ENCODE measurements at places on chromosomes 6 and 20.

- no peak for DNase-seq
These were observed 10.2 kb downstream of the SLC29A1 start for GRCh38 chr6:44233567-44234100.

DNA sequence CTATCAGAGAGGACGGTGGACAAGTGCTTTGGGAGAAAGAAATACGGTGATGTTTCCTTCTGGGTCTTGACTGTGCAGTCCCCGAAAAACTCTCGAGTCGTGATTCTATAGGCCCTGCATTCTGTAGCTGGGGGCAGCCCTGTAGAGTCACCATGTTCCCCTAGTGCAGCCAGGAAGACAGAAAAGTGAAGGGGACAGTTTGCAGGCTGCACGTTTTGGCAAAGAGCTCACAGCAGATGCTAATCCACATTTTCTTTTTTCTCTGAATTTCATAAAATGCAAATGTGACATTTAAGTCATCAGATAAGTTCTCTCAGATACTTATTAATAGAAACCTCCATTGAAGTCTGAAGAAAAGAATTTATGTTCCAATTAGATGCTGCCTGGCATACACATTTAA, 19.5 kb downstream of the SPATS1 start:
- DNase-seq = no peak

DNA sequence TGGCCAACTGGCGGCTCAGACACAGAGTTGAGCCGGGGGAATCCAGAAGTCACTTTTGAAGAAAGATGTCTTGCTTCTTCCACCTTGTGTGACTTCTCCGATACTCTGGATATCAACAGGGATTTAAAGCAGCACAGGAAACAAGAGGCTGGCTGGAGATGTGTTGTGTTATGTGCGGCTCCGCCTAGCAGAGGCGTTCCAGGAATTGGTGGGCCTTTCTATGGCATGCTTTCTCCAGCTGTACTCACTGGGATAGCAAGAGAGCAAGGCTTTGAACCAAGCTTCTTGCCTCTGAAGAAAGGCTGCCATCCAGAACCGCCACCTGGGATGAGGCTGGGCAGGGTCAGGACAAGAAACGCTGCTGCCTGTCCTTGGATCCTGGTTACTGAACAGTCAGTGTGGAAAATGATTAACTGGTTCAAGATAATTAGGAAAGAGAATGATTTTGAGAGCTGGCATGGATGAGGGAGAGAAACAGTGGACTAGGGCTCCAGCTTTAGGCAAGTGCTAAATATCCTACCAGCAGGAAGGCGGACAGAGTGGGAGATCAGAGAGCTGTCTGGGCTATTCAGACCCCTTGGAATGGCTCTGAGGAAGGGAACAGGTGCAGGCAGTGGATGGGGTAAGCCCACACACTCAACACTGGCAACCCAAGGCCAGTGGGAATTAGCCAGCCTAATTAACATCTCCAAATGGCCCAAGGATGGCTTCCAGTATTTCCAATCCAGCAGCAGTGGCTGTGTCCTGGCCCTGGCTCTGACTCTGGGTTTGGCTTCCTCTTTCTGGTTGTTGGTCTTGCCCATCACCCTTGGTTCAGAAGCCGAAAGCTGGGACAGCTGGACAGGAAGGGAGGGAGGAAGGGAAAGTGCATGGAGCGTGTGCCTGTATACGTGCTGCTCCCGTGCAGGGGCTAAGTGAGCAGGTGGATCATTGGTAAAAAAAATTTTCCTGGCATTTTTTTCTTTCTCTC, 31.9 kb downstream of the INSM1 start:
- no peak for DNase-seq

DNA sequence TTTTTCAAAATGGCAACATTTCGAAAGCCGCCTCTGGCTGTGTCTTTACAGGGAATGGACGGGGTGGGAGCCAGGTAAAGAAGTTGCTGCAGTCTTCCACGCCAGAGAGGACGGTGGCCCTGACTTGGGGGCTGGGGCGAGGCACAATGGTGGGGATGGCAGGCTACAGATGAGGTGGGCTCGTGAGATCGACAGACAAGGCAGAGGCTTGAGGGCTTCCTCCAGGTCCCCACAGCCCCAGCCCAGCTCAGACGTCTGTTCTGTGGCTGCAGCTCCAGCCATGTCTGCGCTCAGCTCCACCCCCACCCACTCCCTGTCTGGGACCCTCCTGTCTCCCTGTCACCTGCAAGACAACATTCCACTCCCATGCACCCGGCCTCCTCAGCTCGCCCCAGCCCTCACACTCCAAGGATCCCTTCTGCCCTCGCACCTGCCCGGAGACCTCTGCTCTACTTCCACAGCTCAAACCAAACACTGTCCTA, 7.4 kb upstream of the C20orf144 start:
- no peak for DNase-seq

GRCh38 chr6:22526736-22527135, 42.6 kb upstream of the HDGFL1 start:
- DNase-seq = no peak

DNA sequence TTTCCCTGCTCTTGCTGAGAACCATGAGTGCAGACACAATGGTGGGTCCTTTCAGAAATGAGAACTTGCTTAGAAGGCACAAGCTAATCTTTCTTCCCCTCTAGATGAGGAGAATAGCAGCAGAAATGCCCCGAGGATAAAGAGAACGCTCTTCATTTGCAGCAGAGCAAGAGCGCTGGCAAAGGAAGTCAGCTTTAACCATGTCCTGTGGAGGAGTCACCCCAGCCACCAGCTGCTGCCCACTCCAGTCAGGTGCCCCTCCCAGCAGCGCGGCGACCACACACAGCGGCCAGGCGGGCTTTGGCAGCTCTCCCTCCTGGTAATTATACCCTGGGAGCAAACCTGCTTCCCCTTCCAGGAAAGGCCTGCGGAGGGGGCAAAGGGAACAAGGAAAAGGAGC, 42.4 kb upstream of the EMILIN3 start:
- no peak for DNase-seq

GRCh38 chr6:86595641-86596040, 341.7 kb upstream of the HTR1E start:
- DNase-seq = no peak

DNA sequence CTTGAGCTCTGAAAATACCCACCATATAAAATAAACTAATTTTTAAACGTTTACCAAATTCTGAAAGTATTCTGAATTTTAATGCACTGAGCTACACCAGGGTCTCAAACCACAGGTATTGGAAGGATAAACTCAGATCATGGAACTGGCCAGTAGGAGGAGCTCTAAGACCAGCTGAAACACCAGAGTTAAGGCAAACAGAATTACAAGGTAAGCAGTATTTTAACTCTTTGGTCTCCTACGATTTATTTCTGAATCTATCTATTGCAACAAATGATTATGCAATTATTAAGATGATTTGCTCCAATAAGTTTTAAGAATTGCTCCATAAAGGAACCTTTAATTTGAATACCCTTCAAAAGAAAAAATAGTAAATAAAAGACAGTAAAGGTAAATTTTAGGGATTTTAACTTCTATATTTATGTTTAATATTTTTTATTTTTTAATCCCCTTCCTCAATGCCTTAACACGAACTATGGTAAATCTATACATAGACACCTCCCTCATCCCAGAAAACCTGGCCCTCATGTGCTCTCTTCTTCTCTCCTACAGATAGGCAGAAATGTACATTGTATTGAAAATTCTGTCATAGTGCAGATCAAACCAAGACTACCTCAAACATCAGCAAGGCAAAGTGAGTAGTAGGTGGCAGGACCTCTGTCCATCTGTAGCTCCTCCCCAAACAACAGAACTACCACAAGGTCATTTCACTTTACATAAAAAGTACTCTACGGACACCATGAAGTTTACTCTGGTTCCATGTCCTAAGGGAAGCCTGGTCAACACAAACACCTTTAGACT, 58.4 kb downstream of the SMLR1 start:
- peak; percentile 76 for DNase-seq

- no peak for DNase-seq
These were observed 768.1 kb downstream of the KIF16B start for GRCh38 chr20:15805154-15805553.

DNA sequence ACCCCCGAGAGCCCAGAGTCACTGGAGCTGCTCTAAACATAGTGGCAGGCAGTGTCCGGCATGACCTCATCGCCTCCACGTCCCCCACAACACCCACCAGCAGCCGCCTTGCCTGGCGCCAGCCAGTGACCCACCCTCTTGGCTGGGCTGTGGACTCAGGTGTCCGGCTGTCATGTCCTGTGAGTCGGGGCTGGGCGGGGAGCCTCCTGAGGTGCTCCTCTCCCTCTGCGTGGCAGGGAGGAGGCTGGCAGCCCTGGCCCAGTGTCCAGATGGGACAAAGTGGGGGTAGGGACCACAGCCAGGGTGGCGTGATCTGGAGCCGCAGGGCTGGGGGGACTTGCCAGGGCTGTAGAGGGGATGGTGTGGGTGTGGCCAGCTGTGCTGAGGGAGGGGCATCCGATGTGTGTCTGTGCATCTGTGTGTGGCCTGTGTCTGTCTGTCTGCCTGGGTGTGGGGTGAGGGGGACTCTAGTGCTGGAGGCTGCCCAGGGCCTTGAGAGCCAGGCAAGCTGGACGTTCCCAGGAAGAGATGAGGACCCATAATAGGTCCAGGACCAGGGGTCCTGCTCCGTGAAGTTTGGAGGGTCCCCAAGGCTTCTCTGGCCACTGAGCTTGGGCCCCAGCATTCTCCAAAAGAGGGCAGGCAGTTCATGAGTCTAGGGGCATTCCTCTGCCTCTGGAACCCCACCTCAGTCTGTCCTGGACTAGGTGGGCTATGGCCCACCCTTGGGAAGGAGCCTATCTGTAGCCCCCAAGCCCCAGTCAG, 2.3 kb upstream of the SOX18 start:
- DNase-seq = no peak

GRCh38 chr6:168574699-168575195, 133.8 kb downstream of the SMOC2 start:
- no peak for DNase-seq

DNA sequence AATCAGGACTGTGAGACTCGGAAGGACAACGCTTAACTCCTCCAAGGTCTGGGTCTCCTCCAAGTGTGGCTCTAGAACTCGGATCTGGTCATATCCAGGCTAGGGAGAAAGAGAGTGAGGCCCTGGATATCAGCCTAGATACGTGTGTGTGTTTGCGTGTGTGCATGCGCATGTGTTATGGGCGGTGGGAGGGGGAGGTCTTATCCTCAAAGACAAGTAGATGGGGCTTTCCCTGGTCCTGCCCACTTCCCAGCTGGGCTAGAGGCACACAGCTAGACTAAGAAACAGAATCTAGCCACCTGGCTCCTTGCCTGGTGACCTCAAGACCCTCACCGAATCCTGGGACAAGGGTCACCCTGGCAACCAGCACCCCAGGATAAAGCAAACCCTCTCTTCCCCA, 13.2 kb downstream of the CPNE5 start:
- DNase-seq = no peak

GRCh38 chr20:40410028-40410427, 279.0 kb downstream of the MAFB start:
- no peak for DNase-seq

GRCh38 chr20:22904386-22904785, 130.7 kb upstream of the SSTR4 start:
- DNase-seq = no peak

GRCh38 chr6:81003156-81003555, 749.3 kb downstream of the TENT5A start:
- DNase-seq = no peak

DNA sequence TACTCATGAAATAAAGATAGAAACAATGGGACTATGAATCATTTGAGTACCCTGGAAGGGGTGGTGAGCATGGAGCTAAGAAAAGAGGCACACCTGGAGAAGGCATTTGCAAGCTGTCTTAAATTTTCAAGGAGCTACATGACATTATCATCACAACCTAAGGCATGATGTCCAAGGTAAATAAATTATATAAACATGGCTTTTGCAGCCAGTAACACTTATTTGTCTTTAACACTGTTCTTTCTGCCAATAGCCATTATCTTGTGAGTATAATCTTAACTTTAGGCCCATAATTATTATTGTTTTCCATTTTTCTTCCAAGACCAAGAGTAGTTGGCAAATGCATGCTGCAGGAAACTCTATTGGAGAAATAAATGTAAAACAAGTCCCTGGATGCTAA, 63.7 kb downstream of the ALDH5A1 start:
- no peak for DNase-seq

GRCh38 chr20:36808317-36809257, 35.0 kb upstream of the DSN1 start:
- peak; percentile 85 for DNase-seq

DNA sequence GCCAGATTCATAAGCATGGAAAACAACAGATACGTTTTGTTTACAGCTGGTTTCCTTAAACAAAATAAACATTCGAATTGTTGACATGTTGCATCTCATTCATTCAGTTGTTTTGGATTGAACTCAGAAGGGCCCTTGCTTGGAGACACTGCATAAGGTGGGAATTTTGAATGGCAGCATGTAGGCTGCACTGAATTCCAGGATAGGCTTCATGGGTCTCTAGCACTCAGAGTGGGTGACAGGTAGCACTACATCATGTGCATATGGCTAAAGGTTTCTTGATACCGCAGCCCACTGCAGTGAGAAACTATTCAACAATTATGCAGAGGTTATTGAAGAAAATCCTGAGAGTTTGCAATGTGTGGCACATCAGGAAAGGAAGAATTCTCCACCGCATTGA, 1.6 kb downstream of the BEND6 start:
- no peak for DNase-seq

GRCh38 chr6:45611491-45611890, 233.8 kb upstream of the SUPT3H start:
- no peak for DNase-seq

DNA sequence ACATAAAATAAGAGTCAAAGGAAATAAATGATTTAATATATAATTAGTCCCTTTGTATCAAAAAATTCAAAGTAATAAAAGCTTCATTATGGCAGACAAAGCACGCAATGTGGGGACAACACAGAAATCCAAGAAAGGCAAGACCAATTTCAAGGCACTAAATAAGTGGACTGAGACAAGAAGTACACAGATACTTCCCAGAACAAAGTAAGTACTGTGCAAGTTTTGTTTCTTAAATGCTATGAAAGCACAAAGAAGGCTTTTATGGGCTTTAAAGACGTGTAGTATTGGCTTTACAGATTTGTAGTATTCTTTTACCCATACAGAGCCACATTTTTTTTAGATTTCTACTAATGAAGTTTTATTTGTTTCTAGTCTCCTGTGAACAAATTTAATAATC, 174.6 kb downstream of the TRDN start:
- no peak for DNase-seq

GRCh38 chr20:41273445-41273844, 44.1 kb downstream of the ZHX3 start:
- DNase-seq = no peak

DNA sequence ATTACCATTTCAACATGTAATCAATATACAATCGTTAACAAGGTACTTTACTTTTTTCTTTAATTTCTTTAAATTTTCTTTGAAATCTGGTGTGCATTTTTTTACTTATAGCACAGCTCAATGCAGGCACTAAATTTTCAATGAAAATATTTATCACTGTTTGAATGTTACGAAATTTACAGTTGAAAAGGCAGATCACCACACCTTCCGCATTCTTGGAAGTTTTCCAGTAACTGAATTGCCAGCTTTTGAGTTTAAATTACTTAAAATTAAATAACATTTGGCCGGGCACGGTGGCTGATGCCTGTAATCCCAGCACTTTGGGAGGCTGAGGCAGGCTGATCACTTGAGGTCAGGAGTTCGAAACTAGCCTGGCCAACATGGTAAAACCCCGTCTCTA, 309.9 kb downstream of the BMP7 start:
- no peak for DNase-seq

- no peak for DNase-seq
These were observed at the start of gene SAMD5 for GRCh38 chr6:147508042-147508865. TSS of gene SAMD5 (plus strand) at chr6:147508690. CDS start at chr6:147508929, 239 bp downstream.

All from CD4-positive, alpha-beta T cell treated with Interleukin-4 for 1 hour (primary cell).